ENCODE measurements at places on chromosomes 1 and 21.

DNA sequence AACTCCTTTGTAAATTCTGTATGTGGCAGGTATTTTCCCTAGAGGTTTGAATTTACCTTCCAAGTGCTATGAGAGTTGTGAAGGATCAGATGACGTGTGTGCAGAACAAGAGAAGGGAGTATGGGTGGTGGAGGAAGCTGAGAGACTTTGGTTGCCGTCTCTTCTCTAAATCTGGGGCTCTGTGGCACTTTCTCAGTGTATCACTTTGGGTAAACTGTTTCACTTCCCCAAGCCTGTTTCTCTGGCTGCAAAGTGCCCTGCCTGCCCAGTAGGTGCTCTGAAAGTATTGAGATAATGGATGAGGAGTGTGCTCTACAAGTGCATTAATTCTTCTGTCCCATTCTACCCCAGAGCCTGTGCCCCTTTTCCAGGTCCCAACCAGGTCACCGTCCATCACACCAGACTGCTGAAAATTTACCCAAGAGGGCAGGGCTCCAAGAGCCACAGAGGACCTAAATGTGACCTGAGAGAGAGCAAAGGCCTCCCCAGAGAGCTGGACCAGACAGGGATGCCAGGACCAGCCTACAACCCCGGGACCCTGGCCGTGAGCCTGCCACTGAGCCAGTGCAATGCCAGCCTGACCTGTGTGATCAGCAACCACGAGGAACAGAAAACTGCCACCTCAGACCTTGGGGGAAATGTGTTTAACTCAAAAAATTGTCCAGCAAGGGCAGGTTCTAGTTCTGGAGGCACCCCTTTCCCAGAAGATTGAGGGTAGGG is 131.6 kb upstream of the ETV3 start:
- DNase-seq = no peak

DNA sequence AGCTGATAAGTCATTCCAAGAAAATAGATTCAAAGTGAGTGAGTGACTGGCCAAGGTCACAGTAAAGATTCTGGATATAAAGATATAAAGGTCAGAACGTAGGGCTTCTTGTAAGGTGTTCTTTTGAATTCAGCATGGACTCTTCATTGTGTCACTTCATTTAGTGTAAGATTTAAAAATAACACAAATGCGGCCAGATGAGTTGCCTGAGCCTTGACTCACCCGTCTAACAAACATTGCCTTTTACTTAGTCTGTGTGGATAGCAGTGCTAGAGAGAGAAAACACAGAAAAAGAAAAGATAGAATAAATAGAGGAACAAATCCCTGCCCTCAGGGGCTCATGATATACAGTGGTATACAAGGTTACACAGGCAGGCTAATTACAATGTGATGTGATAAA is 223.4 kb downstream of the PLPP3 start:
- no peak for DNase-seq

DNA sequence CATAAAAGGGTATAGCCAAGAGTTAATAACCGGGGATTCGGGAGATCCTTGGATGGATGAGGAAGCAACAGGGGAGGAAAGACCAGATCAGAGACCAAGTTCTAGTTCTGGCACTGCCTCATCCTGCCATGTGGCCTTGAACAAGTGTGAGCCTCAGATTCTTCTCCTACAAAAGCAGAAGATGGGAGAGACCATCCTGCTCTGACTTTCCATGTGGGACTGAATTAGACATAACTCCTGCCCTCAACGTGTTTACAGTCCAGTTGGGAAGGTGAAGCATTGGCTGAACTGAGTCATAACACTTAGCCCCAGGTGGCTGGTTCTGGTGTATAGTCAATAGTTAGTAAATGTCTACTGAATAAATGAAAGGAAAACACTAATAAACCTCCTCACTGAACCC is 12.1 kb upstream of the CNR2 start:
- no peak for DNase-seq

- DNase-seq = no peak
Observed at GRCh38 chr21:34536820-34537219, 24.8 kb upstream of the KCNE1 start.

GRCh38 chr1:197868751-197869489 is 33.5 kb upstream of the C1orf53 start:
- DNase-seq = peak; percentile 64

DNA sequence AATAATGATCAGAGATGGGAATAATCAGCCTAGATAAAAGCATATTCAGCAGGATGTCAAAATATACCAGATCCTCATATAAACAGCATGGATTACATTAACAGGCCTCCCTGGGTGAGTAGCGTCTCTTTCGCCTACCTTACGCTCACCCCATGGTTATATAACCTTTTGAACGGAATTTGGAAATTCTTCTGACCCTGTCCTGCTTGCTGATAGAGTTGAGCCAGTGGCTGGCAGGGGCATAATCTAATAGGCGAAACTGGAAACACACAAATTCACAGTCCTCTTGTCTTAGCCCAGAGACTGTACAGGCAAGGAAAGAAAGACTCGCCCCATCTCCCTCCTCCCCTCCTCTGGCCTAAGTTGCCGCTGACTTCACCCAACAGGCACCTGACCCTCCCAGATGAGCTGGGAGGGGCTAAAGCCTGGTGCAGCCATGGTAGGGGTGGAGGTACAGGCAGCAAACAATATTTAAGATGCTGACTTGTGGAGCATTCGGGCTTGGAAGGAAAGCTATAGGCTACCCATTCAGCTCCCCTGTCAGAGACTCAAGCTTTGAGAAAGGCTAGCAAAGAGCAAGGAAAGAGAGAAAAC is at the start of gene ANGPTL7:
Gene ANGPTL7, plus strand, starts transcription at position 498 of the 594 bp plus-strand sequence. CDS start 225 bp downstream, outside the sequence.
- DNase-seq = no peak

GRCh38 chr1:67880056-67880601 is 46.9 kb upstream of the GNG12 start:
- peak; percentile 29 for DNase-seq

DNA sequence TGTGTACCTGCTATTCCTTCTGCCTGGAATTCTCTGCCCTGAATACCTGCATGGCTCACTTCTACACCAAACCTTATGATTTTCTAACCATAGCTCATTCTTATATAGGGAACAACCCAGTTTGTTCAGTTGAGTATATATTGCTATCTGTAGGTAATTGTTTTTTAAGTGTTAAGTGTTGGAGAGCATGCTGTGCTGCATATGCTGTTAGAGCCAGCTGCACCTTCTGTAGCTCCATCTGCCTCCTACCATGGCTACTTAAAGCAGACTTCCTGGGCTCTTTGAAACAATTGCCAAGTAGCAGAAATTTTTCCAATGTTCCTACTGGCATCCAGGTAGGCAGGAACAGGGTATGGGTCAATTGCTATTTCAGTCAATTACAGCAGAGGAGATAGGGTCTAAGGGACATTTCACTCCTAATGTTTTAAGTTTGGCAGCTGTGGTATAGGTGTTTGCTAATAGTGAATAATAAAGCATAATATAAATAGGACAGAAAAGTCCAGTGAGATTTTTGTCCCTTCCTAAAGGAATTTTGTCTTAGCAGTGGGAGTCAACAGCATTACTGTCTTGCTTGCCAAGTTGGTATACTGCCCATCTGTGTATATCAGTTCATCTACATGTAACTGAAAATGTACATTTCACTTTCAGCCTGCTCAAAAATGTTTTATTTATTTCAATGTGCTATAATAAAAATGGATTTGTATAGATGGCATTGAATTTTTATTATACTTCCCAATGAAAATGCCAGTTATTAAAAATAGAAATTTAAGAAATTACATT is 34.0 kb upstream of the C1orf115 start:
- DNase-seq = no peak

- no peak for DNase-seq
Observed at GRCh38 chr1:113399062-113399583, 8.8 kb downstream of the MAGI3 start.

GRCh38 chr1:226457307-226457712 is 49.4 kb upstream of the PARP1 start:
- no peak for DNase-seq

DNA sequence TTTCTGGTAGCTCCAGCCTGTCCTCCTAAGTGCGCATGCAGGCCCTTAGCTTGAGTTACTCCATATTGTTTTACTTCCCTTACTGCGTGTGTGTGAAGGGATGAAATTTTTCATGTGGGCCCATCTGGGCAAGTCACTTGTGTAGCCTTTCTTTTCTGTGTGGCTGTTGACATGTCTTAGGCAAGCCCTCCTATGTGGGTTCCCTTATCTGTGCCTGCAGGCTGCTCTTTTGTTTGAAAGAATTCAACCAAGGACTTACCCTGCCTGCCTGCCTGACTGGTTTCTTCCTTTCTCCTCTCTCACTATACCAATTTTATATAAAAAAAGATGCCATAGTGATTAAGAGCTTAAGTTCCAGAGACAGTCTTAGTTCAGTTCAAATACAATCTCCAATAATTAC is 249.3 kb downstream of the ATG4C start:
- no peak for DNase-seq

- DNase-seq = no peak
Observed at GRCh38 chr1:155174324-155175280, 953 bp downstream of the TRIM46 start.

Measured in stromal cell of bone marrow (primary cell).